SIG-M5 (cell line): ENCODE measurements at places on chromosomes 6 and 20.

DNA sequence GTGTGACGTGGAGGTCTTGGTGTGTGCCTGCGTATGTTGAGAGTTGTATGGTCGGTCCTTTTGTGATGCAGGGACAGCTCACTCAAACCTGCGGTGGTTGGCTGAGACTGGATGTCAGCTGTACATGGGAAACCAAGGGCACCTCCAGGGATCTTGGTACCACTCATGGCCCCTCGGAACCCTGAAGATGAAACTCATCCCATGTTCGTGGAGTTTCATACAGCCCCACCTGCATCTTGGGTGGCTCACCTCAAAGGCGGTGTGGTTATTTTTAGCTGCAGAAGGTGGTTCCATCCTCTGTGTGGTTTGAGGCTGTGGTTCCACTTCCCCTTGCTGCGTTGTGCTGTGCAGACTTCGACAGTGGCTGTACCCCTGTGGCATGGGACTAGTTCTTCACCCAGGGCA, 52.6 kb upstream of the SLC22A1 start:
- no peak for DNase-seq

DNA sequence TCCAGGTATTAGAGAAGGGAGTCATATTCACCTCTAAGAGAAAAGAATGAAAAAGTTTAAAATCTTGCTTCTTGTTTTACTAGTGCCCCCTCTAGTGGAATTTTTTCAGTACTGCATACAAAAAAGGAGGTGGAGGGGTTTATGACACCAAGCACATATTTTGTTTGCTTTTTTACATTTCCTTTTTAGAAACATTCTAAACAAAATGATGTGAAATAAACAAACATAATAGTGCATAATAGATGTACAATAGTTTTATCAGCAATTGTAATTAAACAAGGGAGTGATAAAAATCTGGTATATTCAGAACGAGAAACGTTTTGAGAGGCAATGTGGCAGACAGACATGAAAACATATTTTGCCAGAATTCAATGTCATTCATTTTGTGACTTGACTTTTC, 111.0 kb upstream of the TFAP2D start:
- no peak for DNase-seq

GRCh38 chr20:41276317-41276751, 41.2 kb downstream of the ZHX3 start:
- no peak for DNase-seq

DNA sequence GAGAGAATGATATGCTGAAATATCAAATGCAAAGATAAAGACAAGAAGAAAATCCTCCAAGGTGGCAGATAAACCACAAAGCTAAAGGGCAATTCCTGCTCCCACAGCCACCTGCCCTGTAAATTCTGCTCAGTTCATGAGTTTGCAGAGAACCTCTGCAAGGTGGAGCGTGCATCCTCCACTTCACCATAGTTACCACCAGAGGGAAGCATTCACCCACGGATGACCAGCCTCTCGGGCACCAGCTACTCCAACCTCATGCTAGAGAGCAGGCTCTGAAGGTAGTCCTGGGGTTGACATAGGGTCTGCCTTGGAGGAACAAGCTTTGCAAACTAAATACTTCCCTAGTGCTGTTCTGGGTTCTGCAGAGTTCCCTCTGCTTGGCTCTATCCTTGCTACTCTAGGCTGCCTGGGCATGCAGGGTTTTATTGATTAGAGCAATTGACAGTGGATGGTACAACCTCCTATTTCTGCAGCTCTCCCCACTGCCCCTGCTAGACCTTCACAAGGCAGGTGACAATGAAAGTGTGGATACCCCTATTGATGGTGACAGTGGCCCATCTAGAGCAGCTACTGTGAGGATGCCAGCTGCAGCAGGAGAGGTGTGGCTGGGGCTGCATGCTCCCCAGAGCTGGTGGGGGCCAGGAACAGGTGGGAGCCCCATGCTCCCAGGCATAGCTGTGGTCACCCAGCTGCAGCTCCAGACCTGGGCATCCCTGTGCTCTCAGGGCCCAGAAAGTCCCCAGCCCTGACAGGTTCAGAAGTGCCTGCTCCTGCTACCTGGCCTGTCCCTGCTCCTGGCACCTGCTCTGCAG, 51.1 kb downstream of the GGTLC1 start:
- no peak for DNase-seq

DNA sequence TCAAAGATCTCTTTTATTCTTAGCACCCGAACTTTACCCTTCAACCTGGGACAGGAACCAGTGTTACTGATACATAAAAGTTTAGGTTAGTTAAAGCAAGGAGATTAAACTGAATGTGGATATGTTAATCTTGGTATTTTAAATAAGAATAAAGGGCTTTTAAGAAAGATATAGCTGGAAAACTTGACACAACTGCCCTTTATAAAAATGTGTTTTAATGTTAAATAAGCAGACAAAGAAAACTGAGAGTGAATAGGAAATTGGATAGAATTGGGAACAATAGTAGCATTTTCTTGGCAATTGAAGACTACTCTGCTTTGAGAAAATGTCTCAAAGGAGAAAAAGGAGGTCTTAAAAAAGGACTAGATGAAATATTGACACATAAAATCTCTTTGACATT, 45.9 kb upstream of the CRISP1 start:
- DNase-seq, result no peak

DNA sequence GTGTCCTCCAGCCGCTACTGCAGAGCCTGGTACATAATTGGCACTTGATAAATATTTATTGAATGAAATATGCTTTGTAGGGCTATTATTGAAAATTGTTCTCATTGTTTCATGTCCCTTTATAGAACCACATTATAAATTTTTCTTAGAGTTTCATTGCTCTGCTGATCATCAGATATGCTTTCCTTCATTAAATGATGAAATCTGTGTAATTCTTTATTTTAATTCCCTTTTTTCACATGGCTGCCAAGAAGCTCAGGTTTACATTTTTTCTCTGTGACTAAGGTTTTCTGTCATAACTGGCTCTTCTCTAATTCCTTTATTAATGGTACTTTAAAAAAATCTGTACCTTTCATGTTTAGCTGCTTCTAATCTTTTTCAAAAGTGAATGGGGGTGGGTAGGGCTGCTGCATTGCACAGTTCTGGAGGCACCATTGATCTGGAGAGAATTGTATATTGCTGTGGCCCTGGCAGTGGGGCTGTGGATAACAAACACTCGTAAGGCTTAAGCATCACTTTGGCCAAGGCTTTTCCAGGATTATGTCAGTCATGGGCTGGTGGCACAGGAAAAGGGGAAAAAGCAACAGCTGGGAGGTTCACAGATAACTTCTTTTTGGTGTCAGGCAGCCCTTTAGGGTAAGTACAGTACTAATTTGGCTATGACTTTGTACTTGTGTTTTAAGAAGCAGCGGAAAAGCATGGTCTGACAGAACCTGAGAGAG, 43.8 kb downstream of the ARFGEF2 start:
- no peak for DNase-seq

DNA sequence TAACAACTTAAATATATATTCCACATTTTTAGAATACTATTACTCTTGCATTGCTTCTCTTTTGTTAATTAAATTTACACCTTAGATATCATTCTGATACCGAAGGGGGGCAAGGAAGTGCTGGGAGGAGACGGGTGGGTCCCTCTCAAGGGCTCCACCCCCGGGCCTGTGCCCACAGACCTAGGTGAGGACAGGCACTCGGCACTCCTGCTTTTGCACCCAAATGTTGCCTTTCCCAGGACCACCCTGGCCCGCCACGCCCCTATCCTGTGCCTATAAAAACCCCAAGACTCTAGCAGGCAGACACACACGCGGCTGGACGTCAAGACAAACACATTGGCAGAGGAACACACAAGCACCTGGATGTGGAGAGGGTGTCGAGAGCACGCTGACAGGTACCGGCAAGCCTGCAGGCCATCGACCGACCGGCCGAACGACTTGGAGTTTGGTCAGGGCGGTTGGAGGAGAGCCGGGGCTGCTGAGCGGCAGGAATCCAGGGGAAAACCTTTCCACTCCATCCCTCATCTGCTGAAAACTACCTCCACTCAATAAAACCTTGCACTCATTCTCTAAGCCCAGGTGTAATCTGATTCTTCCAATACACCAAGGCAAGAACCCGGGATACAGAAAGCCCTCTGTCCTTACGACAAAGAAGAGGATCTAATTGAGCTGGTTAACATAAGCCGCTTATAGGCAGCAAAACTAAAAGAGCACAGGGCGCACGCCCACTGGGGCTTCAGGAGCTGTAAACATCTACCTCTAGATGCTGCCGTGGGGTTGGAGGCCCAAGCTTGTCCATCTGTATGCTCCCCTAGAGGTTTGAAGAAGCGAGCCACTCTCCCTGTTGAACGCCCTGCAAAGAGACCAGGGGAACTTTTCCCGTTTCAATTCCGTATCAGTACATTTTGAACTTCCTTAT, 197.4 kb upstream of the PRSS16 start:
- DNase-seq, result no peak

GRCh38 chr6:116438590-116439448, 22.4 kb upstream of the CALHM6 start:
- DNase-seq, result no peak

GRCh38 chr6:73451223-73452106, 632 bp downstream of the CGAS start:
- DNase-seq, result no peak

GRCh38 chr20:13874394-13875157, 89.7 kb downstream of the NDUFAF5 start:
- DNase-seq, result no peak

DNA sequence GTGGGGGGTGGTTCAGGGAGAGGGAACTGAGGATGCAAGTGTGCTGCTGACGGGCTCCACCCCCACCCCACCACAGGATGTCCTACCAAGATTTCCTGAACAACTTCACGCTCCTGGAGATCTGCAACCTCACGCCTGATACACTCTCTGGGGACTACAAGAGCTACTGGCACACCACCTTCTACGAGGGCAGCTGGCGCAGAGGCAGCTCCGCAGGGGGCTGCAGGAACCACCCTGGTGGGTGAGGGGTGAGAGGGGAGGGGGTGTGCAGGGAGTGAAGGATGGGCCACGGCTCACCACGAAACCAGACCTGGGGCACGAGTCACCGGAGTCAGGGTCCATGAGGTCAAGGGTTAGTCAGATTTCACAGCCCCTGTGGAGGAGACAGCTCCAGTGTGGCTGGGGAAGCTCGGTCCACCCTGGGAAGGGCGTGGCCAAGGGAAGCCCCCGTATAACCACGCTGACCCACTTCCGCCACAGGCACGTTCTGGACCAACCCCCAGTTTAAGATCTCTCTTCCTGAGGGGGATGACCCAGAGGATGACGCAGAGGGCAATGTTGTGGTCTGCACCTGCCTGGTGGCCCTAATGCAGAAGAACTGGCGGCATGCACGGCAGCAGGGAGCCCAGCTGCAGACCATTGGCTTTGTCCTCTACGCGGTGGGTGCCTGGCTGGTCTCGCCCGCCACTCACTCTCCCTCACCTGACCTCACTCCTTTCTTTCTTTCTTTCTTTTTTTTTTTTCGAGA, 18.3 kb downstream of the CAPN11 start:
- DNase-seq, result no peak

DNA sequence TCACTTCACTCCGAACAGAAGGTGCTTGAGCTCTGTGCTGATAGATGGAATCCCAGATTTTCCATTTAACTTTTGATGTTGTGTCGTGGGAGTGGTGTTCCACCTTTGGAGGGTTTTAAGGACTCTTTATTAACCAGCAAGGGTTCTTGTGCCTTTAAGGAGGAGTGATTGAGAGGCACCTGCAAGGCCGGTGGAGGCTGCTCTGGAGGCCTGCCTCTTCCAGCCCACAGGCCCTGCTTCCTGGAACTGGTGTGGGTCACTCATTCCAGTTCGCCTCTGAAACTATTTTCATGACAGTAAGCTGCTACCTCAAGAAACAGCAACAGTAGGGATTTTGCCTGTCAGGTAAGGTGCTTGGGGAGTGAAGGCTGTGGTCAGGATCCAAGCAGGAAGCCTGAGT, 58.8 kb upstream of the APCDD1L start:
- DNase-seq, result no peak

- no peak for DNase-seq
These were observed 8.3 kb downstream of the NCR2 start for GRCh38 chr6:41343641-41344187.

DNA sequence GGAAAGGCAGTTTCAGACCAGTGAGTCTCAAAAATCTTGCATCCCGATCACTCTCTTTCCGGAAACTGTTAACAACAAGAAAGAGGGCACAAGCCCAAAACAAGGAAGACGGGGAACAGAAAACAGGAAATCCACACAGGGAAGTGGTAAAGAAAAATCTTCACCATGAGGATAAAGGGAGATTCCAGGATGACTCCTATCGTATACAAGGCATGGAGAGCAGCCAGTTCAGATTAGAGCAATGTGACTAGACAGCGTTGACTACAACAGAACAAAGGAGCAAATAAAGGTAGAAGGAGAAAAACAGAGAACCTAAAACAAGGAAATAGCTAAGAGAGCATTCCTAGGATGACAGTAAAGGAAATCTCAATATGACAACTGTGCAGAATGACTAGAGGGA, 26.5 kb downstream of the VNN1 start:
- DNase-seq, result no peak

GRCh38 chr20:38863024-38863851, 57.7 kb downstream of the PPP1R16B start:
- DNase-seq, result no peak

GRCh38 chr6:91483415-91484105, 896.7 kb upstream of the MAP3K7 start:
- no peak for DNase-seq

GRCh38 chr6:117265410-117266256, at the start of gene VGLL2:
TSS of gene VGLL2 (plus strand) at chr6:117265558. CDS start at chr6:117265764, 206 bp downstream.
- DNase-seq, result no peak

- DNase-seq, result no peak
These were observed 36.3 kb upstream of the BLCAP start for GRCh38 chr20:37564016-37564387.

GRCh38 chr6:169725125-169726048, 1.1 kb upstream of the PHF10 start:
- no peak for DNase-seq

DNA sequence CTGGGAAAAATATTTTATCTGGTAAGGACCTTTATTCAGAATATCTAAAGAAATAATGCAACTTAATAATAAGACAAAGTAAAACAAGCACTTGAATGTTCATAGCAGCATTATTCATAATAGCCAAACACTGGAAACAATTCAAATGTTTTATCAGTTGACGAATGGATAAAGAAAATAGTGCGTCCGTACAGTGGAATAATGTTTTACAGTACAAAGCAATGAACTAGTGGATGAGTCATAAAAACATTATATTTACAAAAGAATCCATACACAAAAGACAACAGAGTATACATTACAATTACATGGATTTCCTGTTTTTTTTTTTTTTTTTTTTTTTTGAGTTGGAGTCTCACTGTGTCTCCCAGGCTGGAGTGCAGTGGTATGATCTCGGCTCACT, 12.7 kb downstream of the SMAP1 start:
- no peak for DNase-seq

- no peak for DNase-seq
These were observed 95.8 kb upstream of the STXBP5 start for GRCh38 chr6:147108259-147108910.

DNA sequence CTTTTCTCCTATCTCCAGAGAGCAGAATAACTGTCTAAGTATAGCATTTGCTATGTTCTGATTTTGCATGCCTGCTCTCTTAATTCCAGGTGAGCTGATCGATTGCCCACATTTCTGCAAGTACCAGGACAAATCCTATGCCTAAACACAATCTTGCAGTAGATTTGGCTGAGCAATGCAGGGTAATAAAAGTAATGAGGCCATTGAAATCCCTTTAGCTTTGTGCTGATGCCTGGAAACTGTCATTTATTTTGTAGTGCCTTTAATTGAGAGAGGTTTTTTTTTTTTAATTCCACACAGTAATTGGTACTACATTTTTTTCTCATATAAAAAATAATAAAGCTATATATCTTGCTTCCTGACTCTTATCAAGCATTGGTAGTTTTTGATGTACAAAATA, 252.3 kb downstream of the NKAIN2 start:
- DNase-seq, result no peak

- DNase-seq, result no peak
These were observed 144.7 kb upstream of the ZNF217 start for GRCh38 chr20:53738039-53738944.
